Karpas-422 (cell line): ENCODE measurements at places on chromosomes 4 and X. TPM values are rescaled to one million over a fixed set of nuclear protein-coding genes. Genes with fewer than 3 reads are reported as not detected.

MAGEA8 gene
- total RNA-seq = not detected in 2 replicates

NRK gene
- total RNA-seq = not detected in 2 replicates

PROM1 gene
- 0.14 and 0.26 TPM in 2 replicates for total RNA-seq

IGFBP7 gene
- not detected in 2 replicates for total RNA-seq

GLRB gene
- not detected in 2 replicates for total RNA-seq

H2BW2 gene
- not detected in 2 replicates for total RNA-seq

CENPE gene
- 16.8 and 30.7 TPM in 2 replicates for total RNA-seq

DNA sequence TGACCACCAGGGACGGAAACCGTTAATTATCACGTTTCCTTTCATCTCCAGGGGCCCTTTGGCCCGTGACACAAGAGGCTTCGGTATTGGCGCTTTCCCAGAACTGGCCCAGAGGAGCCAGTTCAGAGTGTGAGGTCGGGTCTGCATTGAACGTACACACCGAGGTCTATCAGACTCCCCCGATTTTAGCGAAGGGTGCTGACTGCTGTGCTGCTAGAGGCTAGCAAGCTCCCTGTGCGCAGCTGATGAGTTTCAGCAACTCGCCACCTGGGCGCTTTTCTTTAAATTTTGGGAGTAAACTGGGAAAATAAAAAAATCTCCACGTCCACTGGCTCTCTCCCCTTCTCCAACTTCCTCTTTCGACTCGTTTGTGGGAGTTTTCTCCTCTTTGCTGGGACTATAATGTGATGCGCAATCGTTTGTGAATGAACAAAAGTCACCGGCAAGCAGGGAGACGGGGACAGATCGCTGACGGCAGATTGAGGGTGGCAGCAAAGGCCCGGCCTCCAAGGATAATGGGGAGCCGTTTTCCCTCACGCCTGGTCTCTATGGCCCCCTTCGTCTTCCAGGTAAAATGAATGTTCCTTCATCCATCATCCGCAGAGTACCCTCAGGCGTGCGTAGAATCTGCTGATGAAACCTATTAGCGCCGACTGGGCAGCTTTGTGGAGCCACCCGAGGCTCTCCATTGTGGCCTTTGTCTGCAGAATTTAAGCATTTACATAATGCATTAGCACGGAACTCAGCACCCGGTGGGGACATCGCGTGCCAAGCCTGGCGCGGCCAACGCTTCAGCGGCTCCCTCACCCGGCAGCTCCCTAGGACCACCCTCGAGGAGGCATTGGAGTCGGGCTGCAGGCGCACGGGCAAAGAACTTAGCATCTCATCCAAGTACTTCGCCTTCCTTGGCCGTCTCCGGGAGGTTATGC, 1.6 kb upstream of the LRAT start:
- DNase-seq = no peak
- no peaks in the 10 kb centered on the region for H3K4me1 ChIP-seq
- H3K4me3 ChIP-seq = no peak overlapping the region
- no peak overlapping the region for H3K27ac ChIP-seq
- no peaks in the 10 kb centered on the region for H3K36me3 ChIP-seq

DNA sequence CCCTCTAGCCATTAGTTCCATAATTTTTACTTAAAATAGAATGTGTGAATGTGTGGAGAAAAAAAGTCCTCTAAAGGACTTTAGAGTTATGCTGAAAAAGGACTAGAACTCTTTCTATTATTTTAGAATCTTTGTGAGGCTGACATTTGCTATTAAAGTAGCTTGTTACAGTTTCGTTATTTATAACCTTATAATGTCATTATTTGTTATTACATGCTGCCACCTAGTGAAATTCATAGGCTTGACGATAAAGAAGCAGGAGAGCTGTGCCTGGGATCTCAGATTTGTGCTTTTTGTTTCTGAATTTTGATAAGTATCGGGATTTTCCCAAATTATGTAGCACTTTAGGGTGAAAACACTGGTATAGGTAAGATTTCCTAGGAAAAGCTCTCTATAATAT, 38.5 kb upstream of the TAPT1 start:
- H3K27me3 ChIP-seq = no peaks in the 10 kb centered on the region
- no peak overlapping the region for H3K27ac ChIP-seq
- H3K36me3 ChIP-seq = no peaks in the 10 kb centered on the region
- peak; percentile 81 for DNase-seq
- H3K4me3 ChIP-seq = no peak overlapping the region
- no peaks in the 10 kb centered on the region for H3K4me1 ChIP-seq

DNA sequence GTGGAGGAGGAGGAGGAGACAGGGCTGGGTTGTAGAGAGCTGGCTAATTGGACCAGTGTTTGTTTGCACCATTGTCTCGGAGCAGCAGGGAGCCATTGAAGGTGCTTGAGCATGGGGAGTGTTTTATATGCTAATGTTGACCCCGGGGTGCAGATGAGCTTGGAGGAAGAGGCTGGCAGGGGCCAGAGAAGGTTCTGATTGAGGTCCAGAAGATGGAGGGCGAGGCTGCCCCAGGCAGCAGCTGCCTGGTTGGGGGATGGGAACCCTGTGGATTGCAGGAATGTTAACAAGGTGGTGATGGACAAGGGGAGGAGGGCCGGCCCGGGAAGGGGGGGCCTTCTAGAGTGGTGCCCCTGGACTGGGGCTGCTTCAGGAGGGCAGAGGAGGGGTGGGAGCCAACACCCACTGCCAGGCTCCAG, 18.0 kb downstream of the DOK7 start:
- H3K27ac ChIP-seq = no peak overlapping the region
- no peak overlapping the region for H3K4me3 ChIP-seq
- H3K4me1 ChIP-seq = peaks cover 36% of the 10 kb centered on the region
- no peak for DNase-seq

DNA sequence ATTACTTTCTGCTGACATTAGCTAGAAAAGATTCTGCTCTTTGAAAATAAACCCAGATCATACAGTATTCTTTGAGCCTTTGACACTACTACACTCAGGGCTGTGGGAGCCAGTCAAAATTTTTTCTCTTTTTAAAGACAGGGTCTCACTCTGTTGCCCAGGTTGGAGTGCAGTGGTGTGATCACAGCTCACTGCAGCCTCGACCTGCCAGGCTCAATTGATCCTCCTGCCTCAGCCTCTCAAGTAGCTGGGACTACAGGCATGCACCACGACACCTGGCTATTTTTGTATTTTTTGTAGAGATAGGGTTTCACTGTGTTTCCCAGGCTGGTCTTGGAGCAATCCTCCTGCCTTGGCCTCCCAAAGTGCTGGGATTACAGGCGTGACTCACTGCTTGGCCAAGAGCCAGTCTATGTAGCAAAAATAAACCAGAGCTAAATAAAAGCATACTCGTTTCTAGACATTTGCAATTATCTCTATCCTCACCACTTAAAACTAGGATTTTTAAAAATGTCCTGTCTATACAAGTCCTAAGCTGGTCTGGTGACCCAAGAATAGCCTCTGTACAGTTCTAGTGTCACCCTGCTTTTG, 43.2 kb downstream of the AKAP4 start:
- H3K27ac ChIP-seq = no peak overlapping the region
- no peak for DNase-seq
- H3K27me3 ChIP-seq = no peaks in the 10 kb centered on the region
- no peaks in the 10 kb centered on the region for H3K4me1 ChIP-seq
- H3K4me3 ChIP-seq = no peak overlapping the region
- no peaks in the 10 kb centered on the region for H3K36me3 ChIP-seq

GRCh38 chr4:47219586-47219985, 188.2 kb downstream of the GABRB1 start:
- no peak overlapping the region for H3K27ac ChIP-seq
- H3K4me3 ChIP-seq = no peak overlapping the region

DNA sequence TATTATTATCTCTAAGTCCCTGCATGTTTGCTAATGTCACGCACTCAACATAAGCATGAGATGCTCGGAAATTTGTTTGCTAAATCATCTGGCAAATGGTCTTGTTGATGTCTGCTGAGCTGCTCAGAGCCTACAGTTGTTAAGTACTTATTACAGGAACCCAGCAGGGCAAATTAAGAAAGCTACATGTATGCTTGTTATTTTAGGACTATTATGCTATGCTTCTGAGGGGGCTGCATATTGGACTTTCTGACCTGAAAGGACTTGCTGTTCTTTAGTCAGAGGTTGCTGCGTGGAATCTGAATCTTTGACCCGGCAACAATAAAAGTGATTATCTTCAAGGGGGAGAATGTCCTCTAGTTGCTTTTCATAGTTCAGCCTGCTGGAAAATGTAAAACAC, 36.3 kb upstream of the TENM3 start:
- DNase-seq = no peak
- H3K36me3 ChIP-seq = no peaks in the 10 kb centered on the region
- H3K27me3 ChIP-seq = no peaks in the 10 kb centered on the region
- no peak overlapping the region for H3K4me3 ChIP-seq
- no peaks in the 10 kb centered on the region for H3K4me1 ChIP-seq

DNA sequence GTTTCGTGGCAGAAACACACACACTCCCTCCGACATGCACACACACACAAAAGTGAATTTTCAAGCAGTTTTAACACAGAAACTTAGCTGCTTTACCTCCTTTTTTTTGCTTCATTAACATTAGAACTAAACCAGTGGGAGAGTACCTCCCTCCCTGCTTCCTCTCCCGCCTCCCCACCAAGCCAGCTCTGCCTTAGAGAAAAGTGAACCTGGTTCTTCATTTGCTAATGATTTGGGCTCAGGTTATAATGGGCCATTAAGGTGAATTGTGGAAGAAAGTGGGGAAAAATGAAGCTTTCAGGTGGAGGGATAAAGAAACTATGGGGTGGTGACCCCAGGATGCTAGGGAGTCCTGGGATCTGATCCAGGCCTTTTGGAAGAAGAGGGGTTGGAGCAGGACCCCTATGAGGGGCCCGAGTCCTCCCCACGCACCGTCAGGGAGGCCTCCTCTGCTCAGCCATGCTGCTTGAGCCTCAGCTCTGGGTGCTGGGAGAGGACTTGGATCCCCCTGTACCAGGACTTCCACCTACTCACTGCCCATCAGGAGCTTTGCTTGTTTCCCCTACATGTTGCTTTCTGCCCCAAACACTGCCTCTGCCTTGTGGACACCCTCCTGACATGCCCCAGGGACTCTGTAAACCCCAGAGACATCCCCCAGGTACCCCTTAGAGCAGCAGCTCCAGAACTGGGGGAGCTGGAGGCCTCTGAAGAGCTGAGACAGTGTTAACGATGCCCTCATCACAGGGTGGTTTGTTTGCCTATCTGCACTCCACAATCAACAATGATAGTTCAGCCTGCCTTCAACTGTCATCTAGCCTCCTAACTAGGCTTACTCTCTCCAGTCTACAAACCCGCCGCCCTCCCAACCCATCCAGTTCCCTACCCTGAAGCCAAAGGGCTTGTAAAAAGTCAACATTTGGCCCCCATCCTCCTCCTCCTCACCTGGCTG, 6.5 kb upstream of the JADE1 start:
- no peaks in the 10 kb centered on the region for H3K27me3 ChIP-seq
- DNase-seq = no peak
- H3K27ac ChIP-seq = no peak overlapping the region
- peaks cover 10% of the 10 kb centered on the region for H3K4me1 ChIP-seq
- no peaks in the 10 kb centered on the region for H3K36me3 ChIP-seq

DNA sequence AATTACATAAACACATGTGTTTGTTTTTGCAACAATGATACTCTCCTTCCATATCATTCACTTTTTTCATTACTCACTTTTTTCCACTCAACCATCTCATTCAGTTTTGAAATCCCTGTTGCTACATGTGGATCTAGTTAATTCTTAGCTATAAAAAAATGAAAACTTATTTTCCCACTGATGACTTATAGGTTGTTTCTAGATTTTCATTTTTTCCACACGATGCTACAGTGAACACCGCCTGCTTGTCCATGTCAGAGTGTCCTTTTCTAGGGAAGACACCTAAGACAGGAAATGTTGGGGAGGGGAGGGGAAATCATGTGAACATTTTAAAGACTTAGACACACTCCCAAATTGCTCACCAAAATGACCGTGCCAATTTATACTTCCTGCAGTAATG, 70.2 kb downstream of the SUPT20HL2 start:
- H3K4me1 ChIP-seq = peaks cover 25% of the 10 kb centered on the region
- no peak for DNase-seq
- H3K27me3 ChIP-seq = no peaks in the 10 kb centered on the region
- peak overlapping the region; percentile 73; the same call in 1 of the 2 replicates for H3K27ac ChIP-seq
- H3K4me3 ChIP-seq = peak overlapping the region; percentile 44; the same call in 1 of the 2 replicates

DNA sequence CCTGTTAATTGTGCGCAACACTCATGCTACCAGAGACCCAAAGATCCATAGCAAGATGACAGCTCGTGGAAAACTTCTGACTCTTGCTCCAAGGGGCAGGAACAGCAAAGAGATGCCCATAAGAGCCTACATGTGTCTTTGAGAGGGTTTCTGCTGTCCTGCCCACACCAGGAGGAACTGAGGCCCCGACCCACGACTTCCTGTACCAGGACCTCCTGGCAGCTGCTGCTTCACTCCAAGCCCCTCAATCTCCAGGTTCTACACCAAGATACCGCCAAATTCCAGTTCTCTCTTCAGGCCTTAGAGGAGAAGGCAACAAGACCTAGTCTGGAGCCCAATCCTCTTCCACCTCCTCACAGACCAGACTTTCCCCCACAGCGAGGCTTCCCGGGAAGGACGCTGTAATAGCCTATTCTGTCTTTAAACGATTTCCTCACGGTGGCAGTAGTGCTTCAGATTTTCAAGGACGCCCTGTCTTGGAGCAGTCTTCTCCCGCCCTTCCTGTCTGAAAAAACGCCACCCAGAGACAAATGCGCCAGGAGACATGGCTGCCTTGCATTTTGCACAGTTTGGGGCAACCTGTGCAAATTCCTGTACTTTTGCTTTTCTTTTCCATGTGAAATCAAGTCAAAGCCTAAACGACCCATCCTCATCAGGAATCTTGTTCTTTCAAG, 230.2 kb upstream of the STK26 start:
- no peaks in the 10 kb centered on the region for H3K27me3 ChIP-seq
- H3K36me3 ChIP-seq = no peaks in the 10 kb centered on the region
- DNase-seq = peak; percentile 98
- H3K4me3 ChIP-seq = peak overlapping the region; percentile 60

- no peaks in the 10 kb centered on the region for H3K4me1 ChIP-seq
- no peak for DNase-seq
- no peak overlapping the region for H3K4me3 ChIP-seq
- no peaks in the 10 kb centered on the region for H3K36me3 ChIP-seq
- no peak overlapping the region for H3K27ac ChIP-seq
- H3K27me3 ChIP-seq = no peaks in the 10 kb centered on the region
Observed at GRCh38 chr4:37400241-37400881, 155.8 kb downstream of the NWD2 start.

- DNase-seq = no peak
- no peaks in the 10 kb centered on the region for H3K36me3 ChIP-seq
- no peaks in the 10 kb centered on the region for H3K4me1 ChIP-seq
- no peaks in the 10 kb centered on the region for H3K27me3 ChIP-seq
Observed at GRCh38 chr4:137345597-137345996, 186.7 kb downstream of the PCDH18 start.

DNA sequence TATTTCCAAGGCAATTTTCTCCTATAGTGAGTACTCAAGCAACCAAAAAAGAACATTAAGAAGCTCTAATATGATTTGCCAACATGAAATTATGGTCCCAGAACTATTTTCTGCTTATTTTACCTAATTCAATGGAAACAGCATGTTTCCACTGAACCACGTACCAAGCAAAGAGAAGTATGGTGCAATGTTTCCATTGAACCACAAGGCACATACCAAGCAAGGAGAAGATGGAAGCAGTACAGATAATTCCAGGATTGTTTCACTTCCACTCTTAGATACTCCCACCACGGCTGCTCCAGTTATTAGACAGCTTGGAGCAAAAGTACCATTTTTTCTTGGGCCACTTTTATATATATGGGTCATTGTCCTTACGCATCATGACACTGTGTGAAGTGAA, 164.9 kb downstream of the RNF150 start:
- no peak overlapping the region for H3K4me3 ChIP-seq
- H3K27ac ChIP-seq = no peak overlapping the region
- H3K4me1 ChIP-seq = no peaks in the 10 kb centered on the region
- H3K27me3 ChIP-seq = no peaks in the 10 kb centered on the region

GRCh38 chrX:3651277-3651676, 62.2 kb downstream of the PRKX start:
- H3K4me1 ChIP-seq = no peaks in the 10 kb centered on the region
- no peak overlapping the region for H3K4me3 ChIP-seq
- no peak overlapping the region for H3K27ac ChIP-seq
- no peaks in the 10 kb centered on the region for H3K27me3 ChIP-seq
- DNase-seq = peak; percentile 51
